ENCODE measurements at places on chromosomes 12 and 14.

- no peak for DNase-seq
Observed at GRCh38 chr14:21054123-21054767, 3.4 kb upstream of the RNASE8 start.

- no peak for DNase-seq
Observed at GRCh38 chr14:56207626-56208292, 89.5 kb downstream of the PELI2 start.

DNA sequence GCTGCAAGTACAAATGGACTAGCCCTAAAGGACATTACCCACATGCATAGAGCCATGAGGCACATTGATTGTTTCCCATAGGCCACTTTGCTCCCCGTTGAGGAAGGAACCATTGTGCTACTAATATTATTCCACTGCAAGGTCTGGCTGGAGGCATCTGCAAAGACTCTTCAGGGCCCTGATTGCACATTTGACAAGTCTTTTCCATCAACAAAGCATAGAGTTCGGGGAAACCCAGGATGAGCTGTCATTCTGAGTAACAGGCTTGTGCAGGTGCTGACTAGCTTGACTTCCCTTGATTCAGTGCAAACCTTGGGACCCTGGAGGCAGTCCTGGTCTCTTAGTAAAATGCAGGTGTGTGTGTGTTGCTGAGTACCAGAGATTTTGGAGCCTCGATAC is 73.8 kb downstream of the SUSD6 start:
- peak; percentile 9 for DNase-seq

DNA sequence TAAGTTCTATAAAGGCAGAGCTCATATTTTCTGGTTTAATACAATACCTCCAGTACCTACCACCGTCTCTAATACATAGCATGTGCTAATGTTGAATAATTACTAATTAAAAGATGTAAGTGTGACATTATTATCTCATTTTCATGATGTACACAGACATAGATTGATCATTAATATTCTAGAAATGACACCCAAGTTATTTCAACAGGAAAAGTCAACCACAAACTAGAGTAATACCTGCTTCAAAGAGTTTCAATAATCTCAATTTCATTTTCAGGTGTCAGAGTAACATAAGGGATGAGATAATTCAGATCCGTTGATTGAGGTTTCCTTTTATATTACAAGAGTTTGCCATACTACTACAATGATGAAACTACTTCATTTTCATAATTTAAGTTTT is 388.9 kb downstream of the SOX5 start:
- DNase-seq, result no peak

DNA sequence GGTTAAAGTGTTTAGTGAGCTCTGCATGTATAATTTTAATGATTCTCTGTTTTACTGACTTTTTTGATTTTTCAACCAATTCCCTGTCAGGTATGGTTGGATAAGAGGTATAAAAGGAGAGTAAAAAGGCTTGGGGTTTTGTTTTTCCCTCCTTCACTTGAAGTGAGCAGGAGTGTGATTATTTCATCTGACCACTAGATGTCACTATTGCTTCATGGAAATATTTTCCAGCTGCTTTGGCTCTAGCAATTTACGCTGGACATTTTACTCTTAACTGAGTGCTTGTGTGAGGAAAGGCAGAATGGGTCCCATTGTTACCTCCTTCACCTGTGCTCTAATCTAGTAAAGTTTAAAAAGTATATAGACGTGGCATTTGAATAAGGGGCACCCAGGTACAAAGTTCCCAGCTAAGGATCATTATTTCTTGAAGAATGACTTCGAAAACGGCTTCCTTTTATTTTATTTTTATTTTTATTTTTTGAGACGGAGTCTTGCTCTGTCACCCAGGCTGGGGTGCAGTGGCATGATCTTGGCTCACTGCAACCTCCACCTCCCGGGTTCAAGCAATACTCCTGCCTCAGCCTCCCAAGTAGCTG is 66.5 kb downstream of the TBC1D30 start:
- DNase-seq, result no peak

- peak; percentile 55 for DNase-seq
Observed at GRCh38 chr12:122946690-122947341, 19.4 kb downstream of the ABCB9 start.

DNA sequence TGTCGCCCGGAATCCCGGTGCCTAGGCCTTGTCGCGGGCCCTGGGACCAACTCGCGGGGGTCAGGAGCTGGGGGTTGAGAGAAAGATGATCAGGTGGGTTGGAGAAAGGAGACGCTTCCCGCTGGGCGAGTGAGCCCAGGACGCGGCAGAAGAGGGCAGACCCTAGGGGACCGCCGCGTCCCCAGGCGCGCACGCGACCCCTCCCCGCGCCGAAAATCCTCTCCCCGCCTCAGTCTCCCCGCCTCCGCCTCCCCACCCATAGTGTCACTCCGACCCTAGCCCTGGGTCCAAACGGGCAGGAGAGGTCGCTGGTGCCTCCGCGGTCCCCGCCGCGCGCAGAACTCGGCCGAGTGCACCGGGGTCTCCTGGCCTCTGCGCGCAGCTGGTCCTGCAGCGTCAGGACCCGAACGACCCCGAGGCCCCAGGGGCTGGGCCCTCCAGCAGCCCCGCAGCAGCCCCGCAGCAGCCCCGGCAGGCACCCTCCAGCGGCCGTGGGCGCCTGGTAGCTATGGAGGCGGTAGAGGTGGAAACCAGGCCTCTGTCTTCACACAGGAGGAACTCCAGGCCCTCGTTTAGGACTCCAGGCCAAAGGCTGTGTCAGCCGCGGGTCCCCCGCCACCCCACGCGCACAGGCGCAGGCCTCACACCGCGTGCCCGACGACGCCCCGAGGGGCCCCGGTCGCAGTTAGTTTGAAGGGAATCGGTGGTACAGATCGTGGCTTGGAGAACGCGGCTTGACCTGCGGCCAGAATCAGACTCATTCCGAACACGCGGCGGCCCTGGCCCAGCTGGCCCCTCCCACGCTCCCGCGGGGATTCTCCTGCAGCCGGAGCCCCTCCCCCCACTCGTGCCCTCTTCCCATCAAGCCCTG is 60.1 kb upstream of the EIF5 start:
- no peak for DNase-seq

DNA sequence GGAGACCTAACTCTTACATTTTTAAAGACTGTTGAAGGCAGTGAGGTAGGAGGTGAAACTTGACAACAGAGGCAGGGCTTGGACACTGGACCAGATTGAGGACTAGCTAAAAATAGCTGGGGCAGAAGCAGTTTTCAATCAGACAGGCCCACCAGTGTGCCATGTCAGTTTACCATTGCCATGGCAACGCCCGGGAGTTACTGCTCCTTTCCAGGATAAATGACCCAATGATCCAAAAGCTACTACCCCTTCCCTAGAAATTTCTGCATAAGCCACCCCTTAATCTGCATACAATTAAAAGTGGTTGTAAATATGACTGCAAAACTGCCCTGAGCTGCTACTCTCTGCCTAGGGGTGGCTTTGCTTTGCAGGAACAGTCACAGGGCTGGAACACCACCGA is 53.2 kb upstream of the PKP2 start:
- DNase-seq, result no peak

- no peak for DNase-seq
Observed at GRCh38 chr14:60515511-60516289, 6.8 kb downstream of the SIX6 start.

- DNase-seq, result no peak
Observed at GRCh38 chr12:105454688-105455087, 124.2 kb downstream of the C12orf75 start.

GRCh38 chr14:69354383-69355153 is 43.5 kb downstream of the ERH start:
- DNase-seq, result no peak

GRCh38 chr14:76273346-76273745 is 102.6 kb upstream of the ESRRB start:
- no peak for DNase-seq

Measured in stimulated activated CD8-positive, alpha-beta memory T cell treated with anti-CD3 and anti-CD28 coated beads, Interleukin-4, amount 100 ng/mL, for 1 hour (primary cell).